ENCODE measurements at places on chromosomes 7 and 10.

GRCh38 chr7:27154369-27154768 is 2.0 kb upstream of the HOXA3 start:
- no peak for DNase-seq

DNA sequence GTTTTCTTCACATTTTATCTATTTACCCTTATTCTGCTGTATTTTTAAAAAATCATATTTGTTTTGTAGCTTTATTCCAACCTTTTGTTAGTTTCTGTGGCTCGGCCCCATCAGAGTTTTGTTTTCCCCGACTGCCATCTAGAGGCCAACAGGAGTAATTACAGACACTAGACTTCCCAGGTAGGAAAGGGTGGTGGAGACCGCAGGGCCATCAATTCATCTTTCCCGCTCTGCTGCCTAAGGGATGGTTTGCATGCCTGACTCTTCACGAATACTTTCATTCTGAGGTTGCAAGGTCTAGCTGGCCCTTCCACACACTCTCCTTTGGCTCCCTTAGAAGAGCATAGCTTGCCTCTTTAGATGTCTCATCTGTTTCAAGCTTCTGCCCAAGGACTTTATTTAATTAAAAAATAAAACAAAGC is 38.3 kb downstream of the LYZL2 start:
- DNase-seq, result peak; percentile 44

DNA sequence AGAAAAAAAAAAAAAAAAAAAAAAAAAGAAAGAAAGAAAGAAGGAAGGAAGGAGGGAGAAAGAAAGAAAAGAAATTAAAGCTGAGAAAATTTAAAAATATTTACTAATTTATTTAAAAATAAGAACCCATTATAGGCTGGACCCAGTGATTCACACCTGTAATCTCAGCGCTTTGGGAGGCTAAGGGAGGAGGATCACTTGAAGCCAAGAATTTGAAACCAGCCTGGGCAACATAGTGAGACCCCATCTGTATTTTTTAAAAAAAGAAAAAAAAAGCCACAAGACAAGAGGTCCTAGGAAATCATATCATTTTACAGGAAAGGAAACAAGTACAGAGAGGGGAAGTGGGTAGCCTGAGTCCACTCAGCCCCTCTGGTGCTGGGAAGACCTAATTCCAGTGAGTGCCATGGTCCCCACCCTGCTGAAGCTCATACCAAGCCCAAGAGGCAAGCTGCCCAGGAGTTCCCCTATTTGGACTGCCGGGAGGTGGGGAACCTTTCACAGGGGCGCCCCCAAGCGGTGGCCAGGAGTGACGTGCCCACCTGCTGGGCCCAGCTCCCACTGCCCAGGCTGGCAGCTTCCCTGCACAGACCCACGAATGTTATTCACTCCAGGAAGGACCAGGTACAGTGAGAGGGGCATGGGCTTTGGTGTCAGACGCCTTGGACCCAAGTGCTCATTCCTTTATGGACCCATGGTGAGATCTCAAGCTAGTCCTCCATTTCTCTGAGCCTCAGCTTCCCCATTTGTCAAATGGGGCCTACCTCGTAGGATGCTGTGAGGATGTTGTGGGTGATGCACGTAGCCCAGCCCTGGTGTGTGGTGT is 133.6 kb downstream of the ZMIZ1 start:
- DNase-seq, result no peak

DNA sequence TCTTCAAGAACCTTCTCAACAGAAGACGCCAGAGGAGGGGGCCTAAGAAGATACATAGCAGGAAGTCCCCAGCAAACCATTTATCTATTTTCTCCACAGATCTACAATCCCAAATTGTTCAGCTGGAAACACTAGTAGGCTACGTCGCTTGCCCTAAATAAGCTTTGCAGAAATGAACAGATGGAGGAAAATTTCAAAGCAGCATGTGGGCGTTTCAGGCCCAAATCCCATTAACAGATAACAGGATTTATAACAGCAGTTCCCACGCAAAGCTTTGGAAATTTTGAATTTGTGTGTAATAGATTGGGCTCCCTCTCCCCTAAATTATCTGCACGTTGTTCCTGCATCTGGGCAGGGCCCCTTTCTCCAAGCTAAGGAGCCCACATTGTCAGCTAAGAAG is 60.6 kb upstream of the FRMD4A start:
- DNase-seq, result no peak

DNA sequence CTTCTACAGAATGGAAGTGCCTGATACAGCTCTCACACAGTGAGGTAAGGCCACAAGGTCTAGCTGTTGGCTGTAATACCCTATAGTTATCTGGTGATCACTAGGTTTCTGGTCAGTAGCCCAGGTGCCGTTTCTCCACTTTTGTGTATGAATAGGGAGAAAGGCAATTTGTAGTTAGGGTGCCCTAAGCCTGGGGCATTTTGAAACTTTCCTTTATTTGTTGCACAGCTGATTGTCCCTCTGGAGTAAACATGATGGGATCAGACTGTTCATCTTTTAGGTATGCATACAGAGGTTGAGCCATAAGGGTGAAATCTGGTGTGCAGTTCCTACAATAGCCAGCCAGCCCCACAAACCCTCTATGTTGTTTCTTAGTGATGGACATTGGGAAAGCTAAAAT is 112.4 kb downstream of the ANKRD26 start:
- no peak for DNase-seq

- DNase-seq, result no peak
Measured at GRCh38 chr10:102113261-102113955, 6.8 kb downstream of the LDB1 start.

- DNase-seq, result no peak
Measured at GRCh38 chr7:23654508-23654907, 25.5 kb upstream of the FAM221A start.

GRCh38 chr7:148650232-148650858 is 48.4 kb upstream of the CUL1 start:
- no peak for DNase-seq

DNA sequence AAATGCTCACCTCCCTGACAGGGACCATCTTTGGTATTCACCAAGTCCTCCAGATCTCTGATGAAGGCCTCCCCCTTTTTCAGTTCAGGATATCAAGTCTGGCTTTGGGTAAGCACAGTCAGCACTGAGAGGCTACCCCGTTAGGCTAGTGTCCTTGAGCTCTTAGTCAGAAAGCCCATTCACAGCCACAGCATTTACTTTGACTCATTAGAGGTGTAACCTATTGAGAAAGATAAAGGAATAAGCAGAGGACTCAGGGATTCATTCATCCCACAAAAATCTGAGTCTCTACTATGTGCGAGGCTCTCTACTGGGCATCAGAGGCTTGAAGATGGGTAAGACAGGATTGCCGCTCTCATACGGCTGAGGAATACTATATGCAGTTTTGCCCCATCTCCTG is 14.0 kb upstream of the RAMP3 start:
- no peak for DNase-seq

- no peak for DNase-seq
Measured at GRCh38 chr10:14693891-14694290, 80.8 kb downstream of the FAM107B start.

GRCh38 chr10:71045936-71046335 is 157.6 kb upstream of the PCBD1 start:
- no peak for DNase-seq

DNA sequence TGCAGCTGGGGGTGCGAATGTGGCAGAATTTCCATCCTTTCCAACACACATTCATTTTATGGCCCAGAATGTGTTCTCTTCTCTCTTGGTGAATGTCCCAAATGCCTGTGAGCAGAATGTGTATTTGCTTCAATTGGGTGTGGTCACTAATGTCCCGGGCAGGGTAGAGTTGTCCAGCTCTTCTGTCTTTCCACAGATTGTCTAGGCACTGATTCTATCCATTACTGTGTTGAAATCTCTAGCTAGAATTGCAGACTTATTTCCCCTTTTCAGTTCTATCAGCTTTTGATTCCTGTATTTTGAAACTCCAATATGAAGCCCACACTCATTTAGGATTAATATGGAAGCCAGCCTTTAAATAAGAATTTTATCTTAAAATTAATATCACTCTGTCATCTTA is 14.0 kb upstream of the AKR1E2 start:
- no peak for DNase-seq

- no peak for DNase-seq
Measured at GRCh38 chr7:39921506-39922175, 28.4 kb upstream of the CDK13 start.

- no peak for DNase-seq
Measured at GRCh38 chr7:106588422-106589197, 72.3 kb downstream of the CCDC71L start.

DNA sequence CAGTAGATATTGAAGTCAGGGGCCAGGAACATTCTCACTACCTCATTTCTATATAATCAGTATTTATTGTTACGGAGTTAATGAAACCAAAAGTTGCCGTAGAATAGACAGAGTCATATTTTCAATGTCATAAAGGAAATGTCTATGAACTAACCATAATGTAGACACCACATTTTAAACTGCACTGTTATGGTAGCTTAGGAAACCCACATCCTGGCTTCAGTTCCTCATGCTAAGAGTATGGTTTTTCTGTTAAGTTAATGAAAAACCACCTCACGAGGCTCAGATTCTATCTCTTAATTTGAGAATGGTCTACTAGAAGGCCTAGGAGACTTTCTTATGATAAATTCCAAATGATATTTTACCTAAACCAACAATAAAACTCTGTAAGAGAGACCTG is 166.5 kb downstream of the TMEM26 start:
- DNase-seq, result no peak

GRCh38 chr7:116967983-116968382 is 14.7 kb downstream of the ST7 start:
- DNase-seq, result no peak

DNA sequence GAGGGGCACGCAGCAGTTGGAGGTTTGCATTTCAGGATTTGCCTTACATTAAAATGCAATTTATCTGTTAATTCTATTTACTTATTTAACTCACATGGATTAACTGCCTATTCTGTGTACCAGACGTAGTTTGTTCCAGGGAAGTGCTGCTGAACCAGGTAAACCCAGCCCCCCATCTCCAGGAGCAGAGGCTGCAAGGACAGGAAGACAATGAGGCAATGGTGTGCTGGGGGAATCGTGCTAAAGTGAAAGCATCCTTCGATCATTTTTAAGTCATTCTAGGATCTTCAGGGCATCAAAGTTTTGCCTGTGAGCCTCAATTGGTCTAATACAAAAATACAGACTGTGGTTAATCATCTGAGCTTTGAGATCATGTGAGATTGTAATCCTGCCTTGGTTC is 166.4 kb downstream of the DNAJB6 start:
- no peak for DNase-seq

DNA sequence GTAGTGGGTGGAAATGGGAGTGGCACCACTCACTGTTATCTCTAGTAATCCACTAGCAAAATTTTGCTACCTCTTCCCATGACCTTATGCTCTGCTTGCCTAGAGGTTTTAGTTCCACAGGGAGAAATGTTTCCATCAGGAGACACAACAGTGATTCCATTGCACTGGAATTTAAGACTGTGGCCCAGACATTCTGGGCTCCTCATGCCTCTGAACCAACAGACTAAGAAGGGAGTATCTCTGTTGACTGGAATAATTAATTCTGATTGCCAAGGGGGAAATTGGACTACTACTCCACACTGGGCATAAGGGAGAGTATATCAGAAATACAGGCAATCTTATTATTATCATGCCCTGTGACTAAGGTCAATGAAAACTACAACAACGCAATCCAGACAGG is 16.2 kb upstream of the BRAF start:
- no peak for DNase-seq

DNA sequence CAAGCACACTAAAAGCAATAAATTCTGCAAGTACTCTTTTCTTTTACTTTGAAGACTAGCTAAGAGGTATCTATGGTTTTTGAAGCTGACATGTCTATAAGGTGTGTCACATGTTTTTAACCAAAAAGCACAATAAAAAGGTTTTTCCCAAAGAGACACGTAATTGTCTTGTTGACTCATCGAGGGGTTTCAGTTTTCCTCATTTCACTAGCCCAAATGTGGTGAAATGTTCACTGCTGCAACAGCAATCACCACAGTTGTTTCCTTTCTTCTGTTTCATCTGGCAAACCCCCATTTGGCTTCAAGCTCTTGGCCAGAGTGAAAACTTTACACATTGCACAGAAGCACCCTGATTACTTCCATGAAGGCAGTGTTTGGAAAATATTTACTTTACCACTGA is 3.8 kb upstream of the HOXA4 start:
- DNase-seq, result no peak

DNA sequence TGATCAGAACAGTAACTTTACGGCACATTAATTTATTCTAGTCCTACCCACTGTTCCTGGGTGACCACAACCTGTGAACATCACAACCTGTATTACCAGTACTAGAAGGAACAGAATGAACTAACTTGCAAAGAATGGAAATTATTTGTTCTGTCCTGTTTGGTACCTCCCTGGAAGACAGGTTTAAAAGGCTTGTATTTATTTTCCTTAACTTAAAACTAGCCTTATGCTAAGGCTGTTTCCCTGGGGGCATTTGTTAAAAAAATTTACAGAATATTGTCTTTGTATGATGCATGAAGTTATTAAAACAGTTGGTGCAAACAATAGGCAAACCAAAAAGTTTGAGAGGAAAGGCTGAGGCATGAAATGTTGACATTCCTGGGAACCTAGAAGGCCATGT is 132.7 kb downstream of the DNAJC1 start:
- DNase-seq, result no peak

DNA sequence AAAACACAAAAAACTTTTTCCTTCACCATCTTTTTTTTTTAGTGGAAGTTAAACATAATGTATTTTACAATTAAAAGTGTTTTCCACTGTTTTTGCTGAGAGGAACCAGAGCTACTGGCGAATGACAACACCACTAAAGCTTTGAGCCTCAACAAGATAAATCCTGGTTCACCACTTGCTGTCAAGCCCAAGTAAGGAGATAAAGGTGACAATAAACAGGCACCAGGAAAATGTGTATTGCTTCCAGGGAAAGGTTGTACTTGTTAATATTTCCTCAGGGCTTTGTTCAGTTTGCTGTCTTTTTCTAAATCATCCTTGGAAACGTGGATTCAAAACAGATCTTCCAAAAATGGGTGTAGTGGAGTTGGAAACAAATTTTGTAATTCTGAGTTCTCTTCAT is 109.9 kb upstream of the ANKRD30A start:
- no peak for DNase-seq

GRCh38 chr10:43124574-43125273 is 13.5 kb upstream of the CSGALNACT2 start:
- no peak for DNase-seq

- no peak for DNase-seq
Measured at GRCh38 chr7:133412942-133413341, 160.1 kb downstream of the EXOC4 start.

- no peak for DNase-seq
Measured at GRCh38 chr7:37558320-37559096, 109.8 kb upstream of the ELMO1 start.

DNA sequence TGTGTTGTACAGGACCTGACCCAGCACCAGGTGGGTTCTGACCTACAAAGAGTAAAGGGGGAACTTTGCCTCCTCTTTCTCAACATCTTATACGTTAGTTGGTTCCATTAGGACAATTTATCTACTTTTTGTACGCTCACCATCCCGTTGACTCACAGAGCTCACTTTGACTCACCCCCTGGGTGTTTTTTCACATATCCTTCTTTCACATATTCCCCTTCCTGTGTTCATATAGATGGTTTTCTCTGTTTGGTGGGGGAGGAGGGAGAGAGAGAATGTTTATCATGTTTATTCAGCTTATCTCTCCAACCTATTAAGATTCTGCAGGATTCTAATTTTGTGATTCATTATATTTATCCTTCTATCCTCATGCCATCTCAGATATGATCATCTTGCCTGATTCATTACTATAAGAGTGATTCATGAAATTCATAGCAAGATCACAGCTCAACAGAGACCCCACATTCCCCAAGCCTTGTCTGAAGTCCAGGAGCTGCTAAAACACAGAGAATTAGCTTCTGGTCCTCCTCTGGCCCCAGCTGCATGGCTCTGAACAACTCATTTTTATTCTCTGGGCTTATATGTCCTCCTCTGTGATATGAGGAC is 37.2 kb downstream of the PRSS2 start:
- peak; percentile 42 for DNase-seq
